ENCODE measurements at places on chromosomes 1 and 21. TPM values are rescaled to one million over a fixed set of nuclear protein-coding genes. Genes with fewer than 3 reads are reported as not detected.

Gene SUSD4
- total RNA-seq, result not detected

DNA sequence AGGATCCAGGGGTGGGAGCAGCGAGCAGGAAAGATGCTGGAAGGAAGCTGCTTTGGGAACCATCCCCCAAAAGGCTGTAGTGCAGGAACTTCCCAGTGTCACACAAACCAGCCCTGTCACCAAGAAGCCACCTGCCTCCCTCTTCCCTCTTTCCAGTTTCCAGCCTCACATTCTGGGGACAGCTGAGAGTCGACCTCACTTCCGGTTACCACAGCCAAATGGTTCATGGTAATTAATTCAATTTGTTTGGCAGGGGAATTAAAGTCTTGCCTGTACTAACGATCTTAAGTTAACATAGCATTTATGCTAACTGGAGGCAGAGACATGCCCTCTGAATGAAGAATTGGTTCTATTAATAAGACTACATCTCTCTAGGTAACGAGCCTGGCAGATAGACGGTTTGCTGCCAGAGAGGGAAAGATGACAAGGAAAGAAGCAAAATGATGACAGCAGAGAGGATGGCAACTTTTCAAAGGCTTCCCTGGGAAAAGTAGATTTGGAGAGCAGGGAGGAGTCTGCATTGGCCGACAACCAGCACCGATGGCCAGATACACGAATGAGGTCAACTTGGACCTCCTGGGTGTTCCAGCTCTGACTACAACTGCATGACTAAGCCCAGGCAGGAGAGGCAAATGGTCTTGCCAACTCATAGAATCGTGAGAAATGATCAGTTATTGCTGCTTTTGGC is 64.1 kb downstream of the TMCO4 start:
- peaks cover 9% of the 10 kb centered on the region for H3K4me1 ChIP-seq
- peak overlapping the region; percentile 57 for H3K27ac ChIP-seq
- no peak overlapping the region for H3K4me3 ChIP-seq
- DNase-seq, result peak; percentile 29
- no peaks in the 10 kb centered on the region for H3K27me3 ChIP-seq

Gene B4GALT2
- total RNA-seq, result 17.9 TPM

Gene GPR37L1
- 0.95 TPM for total RNA-seq

DNA sequence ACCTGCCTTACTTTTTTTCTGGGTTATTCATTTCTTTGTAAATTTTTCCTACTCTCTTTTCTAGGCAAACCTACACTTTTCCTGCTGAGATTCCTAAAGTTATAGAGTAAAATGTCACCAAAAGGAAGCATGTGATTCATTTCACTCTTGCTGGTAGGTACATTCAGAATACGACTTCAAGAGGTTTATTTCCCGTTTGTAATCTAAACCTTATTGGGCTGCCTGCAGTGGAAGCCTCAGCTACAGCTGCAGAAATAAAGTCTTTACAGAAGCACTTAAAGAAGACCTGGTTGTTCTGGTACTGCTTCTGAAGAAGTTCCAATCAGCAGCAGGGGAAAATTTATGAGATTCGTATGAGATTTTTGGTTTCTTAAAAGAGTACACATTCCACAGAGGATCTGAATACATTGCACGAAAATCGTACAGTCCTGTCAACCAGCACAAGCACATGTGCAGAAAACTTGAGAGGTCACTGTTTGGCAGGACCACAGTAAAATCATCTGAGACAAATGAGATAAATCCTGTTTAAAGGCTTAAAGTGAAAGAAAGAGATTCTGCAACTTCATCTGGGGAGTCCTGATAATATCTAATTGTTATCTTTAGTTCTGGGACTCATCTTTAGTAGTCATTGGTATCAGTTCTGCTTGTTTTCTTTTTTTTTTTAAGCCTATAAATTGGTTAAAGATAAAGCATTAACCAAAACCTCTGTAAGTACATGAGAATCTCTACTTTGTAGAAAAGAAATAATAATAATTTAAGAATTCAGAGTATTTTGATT is 109.9 kb upstream of the ADGRL2 start:
- H3K27me3 ChIP-seq, result no peaks in the 10 kb centered on the region
- H3K4me3 ChIP-seq, result no peak overlapping the region
- H3K36me3 ChIP-seq, result no peaks in the 10 kb centered on the region
- H3K4me1 ChIP-seq, result no peaks in the 10 kb centered on the region
- no peak overlapping the region for H3K27ac ChIP-seq

GRCh38 chr1:18871401-18872070 is 12.1 kb upstream of the TAS1R2 start:
- no peaks in the 10 kb centered on the region for H3K36me3 ChIP-seq
- no peak for DNase-seq
- peaks cover 6% of the 10 kb centered on the region for H3K27me3 ChIP-seq
- no peak overlapping the region for H3K4me3 ChIP-seq
- H3K27ac ChIP-seq, result no peak overlapping the region

- no peaks in the 10 kb centered on the region for H3K4me1 ChIP-seq
- H3K36me3 ChIP-seq, result no peaks in the 10 kb centered on the region
These were observed 25.0 kb downstream of the PTPN22 start for GRCh38 chr1:113846391-113847035.

DNA sequence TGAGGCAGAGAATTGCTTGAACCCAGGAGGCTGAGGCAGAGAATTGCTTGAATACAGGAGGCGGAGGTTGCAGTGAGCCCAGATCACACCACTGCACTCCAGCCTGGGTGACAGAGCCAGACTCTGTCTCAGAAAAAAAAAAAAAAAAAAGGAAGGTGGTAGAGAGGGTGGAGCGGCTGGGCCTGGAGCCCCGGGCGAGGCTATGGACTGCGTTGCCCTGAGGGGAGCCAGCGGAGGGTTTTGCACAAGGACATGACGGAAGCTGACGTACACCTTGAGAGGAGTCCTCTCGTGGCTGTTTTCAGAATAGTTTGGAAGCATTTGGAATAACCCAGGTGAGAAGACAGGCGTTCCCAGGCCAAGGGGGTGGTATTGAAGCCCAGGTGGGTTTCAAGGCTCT is 6.9 kb upstream of the FBLIM1 start:
- no peaks in the 10 kb centered on the region for H3K27me3 ChIP-seq
- H3K36me3 ChIP-seq, result no peaks in the 10 kb centered on the region
- no peak overlapping the region for H3K4me3 ChIP-seq

Gene ARHGEF16
- 240 TPM for total RNA-seq

Gene ATP1A2
- 40.8 TPM for total RNA-seq

- no peak for DNase-seq
- peaks cover 23% of the 10 kb centered on the region for H3K36me3 ChIP-seq
- H3K27ac ChIP-seq, result no peak overlapping the region
- no peak overlapping the region for H3K4me3 ChIP-seq
- H3K4me1 ChIP-seq, result no peaks in the 10 kb centered on the region
These were observed 38.1 kb downstream of the MRAP start for GRCh38 chr21:32336711-32337110.

Gene PTPN14
- 9.7 TPM for total RNA-seq

DNA sequence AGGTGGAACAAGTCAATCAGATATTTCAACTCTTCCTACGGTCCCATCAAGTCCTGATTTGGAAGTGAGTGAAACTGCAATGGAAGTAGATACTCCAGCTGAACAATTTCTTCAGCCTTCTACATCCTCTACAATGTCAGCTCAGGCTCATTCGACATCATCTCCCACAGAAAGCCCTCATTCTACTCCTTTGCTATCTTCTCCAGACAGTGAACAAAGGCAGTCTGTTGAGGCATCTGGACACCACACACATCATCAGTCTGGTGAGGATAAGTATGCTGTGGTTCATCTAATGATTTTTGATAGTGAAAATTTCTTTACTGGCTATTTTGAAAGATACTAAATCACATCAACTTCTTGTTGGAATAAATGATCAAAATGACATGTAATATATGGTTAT is 67.7 kb upstream of the MPC2 start:
- DNase-seq, result no peak
- no peak overlapping the region for H3K4me3 ChIP-seq
- H3K27me3 ChIP-seq, result no peaks in the 10 kb centered on the region
- peaks cover 28% of the 10 kb centered on the region for H3K36me3 ChIP-seq
- H3K4me1 ChIP-seq, result no peaks in the 10 kb centered on the region

DNA sequence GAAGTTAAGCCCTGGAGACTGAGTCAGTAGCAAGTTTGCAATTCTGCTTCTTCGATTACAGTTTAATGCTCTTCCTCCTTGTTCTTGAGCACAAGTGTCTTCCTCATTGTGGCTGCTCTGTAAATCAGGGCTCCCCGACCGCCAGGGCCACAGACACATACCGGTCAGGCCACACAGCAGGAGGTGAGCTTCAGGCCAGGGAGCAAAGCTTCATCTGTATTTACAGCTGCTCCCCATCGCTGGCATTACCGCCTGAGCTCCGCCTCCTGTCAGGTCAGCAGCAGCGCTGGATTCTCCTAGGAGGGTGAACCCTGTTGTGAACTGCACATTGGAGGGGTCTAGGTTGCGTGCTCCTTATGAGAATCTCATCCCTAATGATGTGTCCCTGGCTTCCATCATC is 1.7 kb upstream of the TRAPPC10 start:
- no peak overlapping the region for H3K4me3 ChIP-seq
- H3K4me1 ChIP-seq, result peaks cover 11% of the 10 kb centered on the region
- no peak overlapping the region for H3K27ac ChIP-seq
- DNase-seq, result no peak
- no peaks in the 10 kb centered on the region for H3K36me3 ChIP-seq
- no peaks in the 10 kb centered on the region for H3K27me3 ChIP-seq

Gene IKBKE
- total RNA-seq, result 77.4 TPM

- peak; percentile 27 for DNase-seq
- no peak overlapping the region for H3K27ac ChIP-seq
- H3K4me3 ChIP-seq, result no peak overlapping the region
- no peaks in the 10 kb centered on the region for H3K36me3 ChIP-seq
- peaks cover 11% of the 10 kb centered on the region for H3K27me3 ChIP-seq
These were observed 89.5 kb upstream of the CD53 start for GRCh38 chr1:110783292-110783918.

DNA sequence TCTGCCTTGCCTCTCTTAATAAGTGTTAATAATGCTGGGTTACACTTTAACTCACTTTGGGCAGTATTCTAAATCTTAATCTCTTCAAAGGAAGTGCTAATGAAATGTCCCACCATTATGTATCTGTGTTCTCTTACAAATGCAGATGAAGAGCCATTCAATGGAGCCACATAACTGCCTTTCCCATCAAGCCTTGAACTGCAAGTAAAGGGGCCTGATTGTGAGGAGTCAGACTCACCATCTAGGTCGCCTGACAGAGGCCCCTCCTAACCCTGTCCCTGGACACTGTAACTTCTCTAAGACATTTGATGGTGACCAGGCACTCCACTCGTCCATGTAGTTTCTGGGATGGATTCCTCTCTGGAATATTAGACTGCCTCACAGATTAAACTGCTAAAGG is 329.4 kb downstream of the KIF26B start:
- H3K4me1 ChIP-seq, result no peaks in the 10 kb centered on the region
- no peak overlapping the region for H3K27ac ChIP-seq
- no peak for DNase-seq
- H3K4me3 ChIP-seq, result no peak overlapping the region
- no peaks in the 10 kb centered on the region for H3K27me3 ChIP-seq

GRCh38 chr1:108051631-108052377 is 86.8 kb upstream of the VAV3 start:
- peaks cover 2% of the 10 kb centered on the region for H3K4me1 ChIP-seq

GRCh38 chr1:155307247-155307740 is 1.4 kb upstream of the FDPS start:
- peak overlapping the region; percentile 94 for H3K27ac ChIP-seq
- no peak overlapping the region for H3K4me3 ChIP-seq
- H3K36me3 ChIP-seq, result no peaks in the 10 kb centered on the region
- no peak for DNase-seq

DNA sequence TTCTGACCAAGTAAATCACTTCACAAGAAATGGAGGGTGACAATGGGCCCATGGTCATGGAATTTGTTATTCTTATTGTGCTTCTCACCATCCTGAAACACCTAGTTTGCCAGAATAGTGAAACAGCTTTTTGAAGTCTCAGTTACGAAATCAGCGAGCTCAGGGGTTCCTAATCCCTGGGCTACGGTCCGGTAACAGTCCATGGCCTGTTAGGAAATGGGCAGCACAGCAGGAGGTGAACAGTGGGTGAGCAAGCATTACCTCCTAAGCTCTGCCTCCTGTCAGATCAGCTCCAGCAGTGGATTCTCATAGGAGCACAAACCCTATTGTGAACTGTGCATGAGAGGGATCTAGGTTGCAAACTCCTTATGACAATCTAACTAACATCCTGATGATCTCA is 1356.3 kb downstream of the KCNT2 start:
- no peak overlapping the region for H3K27ac ChIP-seq
- H3K36me3 ChIP-seq, result no peaks in the 10 kb centered on the region
- no peaks in the 10 kb centered on the region for H3K27me3 ChIP-seq
- no peaks in the 10 kb centered on the region for H3K4me1 ChIP-seq
- DNase-seq, result no peak

- no peak for DNase-seq
- peaks cover under 1% of the 10 kb centered on the region for H3K27me3 ChIP-seq
- no peaks in the 10 kb centered on the region for H3K36me3 ChIP-seq
- peak overlapping the region; percentile 85 for H3K27ac ChIP-seq
These were observed 5.8 kb downstream of the SDC3 start for GRCh38 chr1:30902593-30903290.

GRCh38 chr1:47232187-47232874 is at the start of gene TAL1:
TSS of gene TAL1 (minus strand) at chr1:47232225. CDS start at chr1:47225888, 6,337 bp downstream.
- peak within 1 kb of the TSS; percentile 20 for H3K27ac ChIP-seq
- no peak for DNase-seq
- H3K4me1 ChIP-seq, result peaks cover 7% of the 10 kb centered on the region
- H3K4me3 ChIP-seq, result peak within 1 kb of the TSS; percentile 44
- peaks cover 87% of the 10 kb centered on the region for H3K27me3 ChIP-seq

Gene UMODL1
- total RNA-seq, result 3.2 TPM

- DNase-seq, result no peak
- no peak overlapping the region for H3K4me3 ChIP-seq
- H3K27me3 ChIP-seq, result peaks cover 78% of the 10 kb centered on the region
- H3K36me3 ChIP-seq, result no peaks in the 10 kb centered on the region
- H3K4me1 ChIP-seq, result peaks cover 13% of the 10 kb centered on the region
These were observed 1.1 kb downstream of the NKAIN1 start for GRCh38 chr1:31238612-31238985.

- no peak overlapping the region for H3K4me3 ChIP-seq
- peaks cover 39% of the 10 kb centered on the region for H3K36me3 ChIP-seq
- no peaks in the 10 kb centered on the region for H3K27me3 ChIP-seq
- no peak for DNase-seq
- no peaks in the 10 kb centered on the region for H3K4me1 ChIP-seq
- H3K27ac ChIP-seq, result no peak overlapping the region
These were observed 26.3 kb downstream of the SLC37A1 start for GRCh38 chr21:42539931-42540343.
